ENCODE measurements at places on chromosomes 16 and 17.

DNA sequence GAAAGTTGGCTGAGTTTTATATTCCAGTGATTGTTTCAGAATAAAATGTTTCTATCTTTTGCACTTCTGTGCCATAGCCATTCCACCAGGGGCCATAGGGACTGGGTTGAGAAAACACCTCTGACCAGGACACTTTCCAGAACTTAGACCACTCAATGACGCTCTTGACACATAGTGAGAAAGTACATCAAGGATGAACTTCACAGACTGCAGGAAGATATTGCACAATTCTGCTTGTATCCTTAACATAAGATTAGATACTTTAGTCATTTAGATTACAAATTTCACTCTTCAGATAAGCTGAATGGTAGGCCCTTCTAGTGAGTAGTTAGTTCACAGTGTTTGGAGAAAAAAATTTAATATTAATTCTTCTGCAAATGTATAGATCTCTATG is 13.0 kb upstream of the MPHOSPH6 start:
- no peak for DNase-seq

- DNase-seq = no peak
Observed at GRCh38 chr17:40480501-40481003, 20.9 kb downstream of the TNS4 start.

- no peak for DNase-seq
Observed at GRCh38 chr16:49542391-49542891, 168.8 kb downstream of the C16orf78 start.

DNA sequence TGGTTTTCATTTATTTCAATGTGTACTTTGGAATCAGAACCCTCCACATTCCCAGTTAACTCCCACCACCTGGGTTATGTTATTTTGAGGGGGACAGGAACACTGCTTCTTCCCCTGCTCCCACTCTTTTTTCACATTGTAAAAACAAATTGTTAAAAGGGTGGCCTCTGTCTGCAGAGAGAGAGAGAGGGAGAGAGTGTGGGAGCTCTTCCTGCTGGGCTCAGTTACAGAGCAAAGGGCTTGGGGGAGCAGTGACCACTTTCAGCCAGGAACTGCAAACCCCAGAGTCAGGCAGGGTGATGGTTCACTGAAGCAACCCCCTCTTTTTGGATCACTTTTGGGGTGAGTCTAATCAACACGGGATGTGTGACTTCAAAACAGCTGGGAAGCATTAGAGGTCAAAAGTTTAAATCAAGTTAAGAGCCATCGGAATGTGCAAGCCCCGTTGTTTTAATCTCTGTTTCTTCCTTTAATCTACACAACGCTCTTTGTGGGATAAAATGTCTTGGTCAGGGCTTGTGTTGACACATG is 577.0 kb upstream of the CDH11 start:
- DNase-seq = no peak

DNA sequence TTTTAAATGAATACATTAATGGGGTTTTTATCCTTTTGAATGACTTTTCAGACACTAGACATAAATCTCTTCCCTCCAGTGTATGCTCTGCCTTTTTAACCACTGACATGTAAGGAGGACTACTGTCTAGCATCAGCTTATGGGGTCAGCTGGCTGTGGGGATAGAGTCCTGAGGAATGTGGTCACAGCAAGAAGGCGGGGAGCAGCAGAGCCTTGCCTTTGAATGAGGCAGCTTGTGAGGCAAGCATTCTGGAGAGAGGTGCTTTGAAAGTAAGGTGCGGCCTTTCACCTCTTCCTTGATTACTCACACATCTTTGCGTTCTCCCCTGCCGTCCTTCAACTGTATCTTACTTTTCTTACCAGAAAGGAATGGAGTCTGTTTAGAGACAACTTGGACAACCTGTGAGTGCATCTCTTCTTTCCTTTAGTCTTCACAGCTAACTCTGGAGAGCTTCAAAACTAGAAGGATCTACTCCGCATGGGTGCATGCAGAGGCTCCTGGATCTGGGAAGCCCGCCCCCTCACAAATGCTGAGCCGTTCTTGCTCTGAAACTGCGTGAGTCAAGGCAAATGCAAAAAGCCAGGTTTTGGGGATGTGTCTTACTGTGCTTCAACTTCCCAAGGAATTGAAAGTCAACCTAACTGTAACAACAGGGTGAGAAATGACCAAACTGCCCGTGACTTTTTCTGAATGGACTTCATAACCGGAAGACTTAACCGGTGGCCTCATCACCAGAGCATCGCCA is 49.9 kb downstream of the ADCY7 start:
- no peak for DNase-seq

DNA sequence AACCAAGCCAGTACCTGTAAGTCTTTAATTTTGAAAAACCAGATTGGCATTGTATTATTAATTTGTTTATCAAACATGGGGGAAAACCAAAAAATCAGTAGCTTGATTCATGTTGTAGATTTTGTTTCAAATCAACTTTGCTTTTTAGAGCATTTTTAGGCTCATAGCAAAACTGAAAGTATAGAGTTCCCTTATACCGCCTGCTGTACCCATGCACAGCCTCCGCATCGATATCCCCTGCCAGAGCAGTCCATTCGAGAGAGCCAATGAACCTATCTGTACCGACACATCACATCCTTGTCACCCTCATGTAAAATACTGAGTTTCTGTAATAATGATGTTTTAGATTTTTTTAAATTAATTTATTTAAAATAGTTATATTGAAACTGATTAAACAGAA is 16.2 kb upstream of the MRC2 start:
- DNase-seq = no peak

DNA sequence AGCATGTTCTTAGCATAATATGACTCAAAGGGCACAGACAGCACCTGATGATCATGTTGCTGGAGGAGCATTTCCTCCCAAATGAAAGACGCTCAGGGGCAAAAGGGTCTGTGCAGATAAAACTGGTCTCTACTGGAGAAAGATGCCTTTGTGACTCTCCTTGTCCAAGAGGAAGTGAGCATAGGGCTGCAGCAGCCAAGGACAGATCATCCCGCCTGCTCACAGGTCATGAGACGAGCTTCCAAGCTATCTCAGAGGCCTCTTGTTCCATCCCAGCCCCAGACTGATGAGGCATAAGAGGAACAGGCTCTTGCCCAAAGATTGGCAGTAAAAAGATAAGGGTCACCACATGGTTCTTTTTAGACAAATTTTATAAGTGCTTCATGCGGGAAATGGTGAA is 141.8 kb downstream of the KATNIP start:
- no peak for DNase-seq

- no peak for DNase-seq
Observed at GRCh38 chr17:45226576-45226975, 4.9 kb downstream of the FMNL1 start.

DNA sequence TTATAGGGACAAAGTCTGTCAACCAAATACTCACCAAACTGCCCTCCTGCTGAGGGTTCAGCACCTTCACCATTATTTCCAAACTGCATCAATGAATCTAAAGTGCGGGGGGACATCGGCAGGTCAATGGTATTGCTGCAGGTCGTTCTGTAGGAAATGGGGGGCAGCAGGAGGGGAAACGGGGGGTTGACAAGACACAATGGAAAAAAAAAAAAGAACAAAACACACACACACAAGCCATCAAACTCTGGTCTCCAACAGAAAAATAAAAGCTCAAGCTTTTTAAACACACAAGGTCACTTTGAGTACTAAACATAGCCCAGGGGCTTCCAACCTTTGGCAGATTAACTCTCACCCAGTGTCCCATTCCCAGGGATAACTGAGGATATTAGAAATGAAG is 28.5 kb downstream of the STAT5A start:
- DNase-seq = no peak

- no peak for DNase-seq
Observed at GRCh38 chr17:71500761-71501555, 619.9 kb upstream of the SOX9 start.

DNA sequence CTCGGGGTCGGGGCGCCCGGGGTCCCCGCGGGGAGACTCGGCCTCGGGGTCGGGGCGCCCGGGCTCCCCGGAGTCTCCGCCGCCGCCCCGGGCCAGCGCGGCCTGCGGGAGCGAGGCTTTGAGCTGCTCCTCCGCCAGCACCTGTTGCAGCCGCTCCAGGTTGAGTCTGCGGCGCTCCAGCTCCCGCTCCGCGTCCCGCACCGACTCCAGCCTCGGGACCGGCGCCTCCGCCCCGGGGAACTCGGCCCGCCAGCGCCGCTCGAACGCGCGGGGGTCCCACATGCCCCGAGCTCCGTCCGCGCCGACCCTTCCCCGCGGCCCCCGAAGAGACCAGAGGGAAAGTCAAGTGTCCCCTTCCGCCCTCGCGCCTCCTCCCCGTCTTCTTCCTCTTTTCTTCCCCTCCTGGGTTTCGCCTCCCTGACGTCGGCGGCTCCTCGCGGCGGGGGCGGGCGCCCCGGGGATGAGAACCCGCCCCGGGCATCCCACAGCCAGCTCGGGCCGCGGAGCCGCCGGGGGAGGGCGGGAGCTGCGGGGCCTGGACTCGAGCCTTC is 40.8 kb upstream of the BHLHA9 start:
- no peak for DNase-seq

GRCh38 chr17:49122566-49122965 is 10.0 kb upstream of the B4GALNT2 start:
- DNase-seq = no peak

- DNase-seq = no peak
Observed at GRCh38 chr17:43946781-43947180, 4.5 kb upstream of the PPY start.

GRCh38 chr17:18039535-18040260 is 490 bp downstream of the GID4 start:
- no peak for DNase-seq

DNA sequence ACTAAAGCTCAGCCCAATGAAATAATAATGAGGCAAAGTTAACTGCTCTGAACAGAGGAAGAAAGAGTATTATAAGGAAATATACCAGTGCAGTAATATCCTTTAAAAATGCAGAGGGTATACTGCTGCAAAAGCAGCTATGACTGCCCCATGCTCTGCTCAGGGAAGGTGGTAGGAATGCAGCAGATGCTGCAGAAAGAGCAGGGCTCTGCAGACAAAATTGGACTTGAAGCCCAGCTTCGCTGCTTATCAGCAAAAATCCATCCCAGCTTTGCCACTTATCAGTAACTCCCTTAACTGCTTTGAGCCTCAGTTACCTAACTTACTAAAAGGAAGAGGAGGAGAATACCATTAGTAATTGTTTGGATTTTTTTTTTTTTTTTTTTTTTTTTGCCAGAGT is 533.8 kb upstream of the CDH5 start:
- DNase-seq = no peak

DNA sequence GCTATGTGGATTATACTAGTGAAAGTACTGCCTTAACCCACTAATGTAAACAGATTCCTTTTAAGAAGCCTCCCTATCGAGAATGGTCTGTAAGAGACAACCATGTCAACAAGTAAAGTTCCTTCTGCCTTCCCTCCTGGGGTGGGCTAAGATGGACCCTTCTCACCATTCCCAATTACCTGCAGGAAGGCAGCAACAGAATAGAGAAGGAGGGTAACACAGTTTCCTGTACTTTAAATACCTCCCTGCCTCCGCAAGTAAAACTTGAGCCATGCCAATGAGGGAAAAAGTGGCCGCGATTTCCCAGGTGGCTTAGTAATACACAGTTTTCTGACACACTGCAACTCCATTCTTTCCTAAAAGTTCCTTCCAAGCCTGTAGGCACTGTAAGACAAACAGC is 45.2 kb downstream of the TOX3 start:
- no peak for DNase-seq

GRCh38 chr17:38742411-38743308 is 5.5 kb downstream of the PCGF2 start:
- DNase-seq = peak; percentile 95

GRCh38 chr16:73033271-73033998 is 14.5 kb downstream of the ZFHX3 start:
- DNase-seq = no peak

DNA sequence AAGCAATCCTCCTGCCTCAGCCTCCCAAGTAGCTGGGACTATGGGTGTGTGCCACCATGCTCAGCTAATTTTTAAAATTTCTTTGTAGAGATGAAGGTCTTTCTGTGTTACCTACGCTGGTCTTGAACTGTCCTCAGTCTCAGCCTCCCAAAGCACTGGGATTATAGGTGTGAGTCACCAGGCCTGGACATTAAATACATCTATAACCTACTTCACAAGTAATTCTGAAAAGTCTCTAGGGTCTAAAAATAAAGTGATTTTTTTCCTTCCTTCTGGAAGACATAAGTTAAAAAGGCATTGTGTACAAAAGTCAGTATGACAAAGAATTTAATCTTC is 118.3 kb downstream of the PARN start:
- DNase-seq = no peak

DNA sequence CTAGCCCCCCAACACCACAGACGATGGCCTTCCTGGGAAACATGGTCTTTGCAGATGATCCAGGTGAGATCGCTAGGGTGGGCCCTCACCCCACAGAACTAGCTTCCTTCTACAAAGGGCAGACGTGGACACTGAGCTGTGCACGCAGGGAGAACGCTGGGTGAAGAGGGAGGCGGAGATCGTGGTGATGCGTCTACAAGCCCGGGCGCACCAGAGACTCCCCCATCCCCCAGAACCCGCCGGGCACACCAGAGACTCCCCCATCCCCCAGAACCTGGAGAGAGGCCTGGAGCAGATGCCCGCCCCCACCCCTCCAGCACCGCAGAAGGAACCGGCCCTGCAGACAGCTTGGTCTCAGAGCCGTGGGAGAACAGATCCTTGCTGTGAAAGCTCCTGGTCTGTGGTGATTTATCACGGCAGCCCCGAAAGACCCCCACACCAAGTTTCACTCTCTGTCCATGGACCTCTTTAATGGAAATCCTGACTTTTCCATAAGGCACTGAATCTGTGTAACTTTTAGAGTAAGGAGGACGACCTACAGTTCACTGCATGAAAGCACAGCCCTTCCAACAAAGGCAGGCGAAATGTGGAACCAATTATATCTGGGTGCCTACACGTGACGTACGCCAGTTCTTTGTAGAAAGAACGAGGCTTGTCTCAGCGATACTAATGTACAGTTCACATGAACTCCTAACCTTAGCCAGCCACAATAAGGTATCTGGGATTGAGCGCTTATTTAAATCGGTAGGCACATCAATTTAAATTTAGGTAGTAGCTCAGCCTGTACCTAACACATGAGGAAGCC is 88.5 kb downstream of the ANKRD11 start:
- DNase-seq = no peak

- DNase-seq = no peak
Observed at GRCh38 chr17:41625602-41626001, 1.2 kb upstream of the KRT17 start.

GRCh38 chr16:19338335-19338734 is 52.8 kb downstream of the CLEC19A start:
- DNase-seq = no peak

GRCh38 chr16:47463771-47464624 is 2.9 kb downstream of the PHKB start:
- no peak for DNase-seq

DNA sequence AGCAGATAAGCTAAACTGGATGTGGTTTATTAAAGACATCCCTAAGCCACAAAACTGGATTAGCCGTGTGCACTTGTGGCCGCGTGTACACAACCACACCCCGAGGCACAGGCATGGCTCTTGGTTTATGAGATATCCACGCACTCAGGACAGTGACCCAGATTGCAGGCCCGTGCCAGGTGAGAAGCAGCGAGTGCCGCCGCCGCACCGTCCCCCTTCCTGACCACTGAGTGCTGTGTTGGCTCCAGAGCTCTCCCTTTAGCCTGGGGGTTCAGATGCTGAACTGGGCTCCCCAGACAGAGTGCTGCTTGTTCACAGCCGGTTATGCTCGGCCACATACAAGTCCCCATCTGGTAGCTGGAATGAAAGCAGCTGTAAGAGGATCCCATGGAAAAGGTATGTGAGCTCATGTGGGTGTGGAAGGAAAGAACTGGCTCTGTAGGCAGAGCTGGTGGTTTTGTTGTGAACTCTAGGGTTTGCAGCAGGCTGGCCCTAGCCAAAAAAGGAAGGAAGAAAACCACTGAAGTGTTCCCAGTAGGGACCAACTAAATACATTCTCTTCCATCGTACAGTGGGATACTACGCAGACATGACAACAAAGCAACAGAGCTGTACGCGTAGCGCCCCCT is 29.5 kb downstream of the KNOP1 start:
- no peak for DNase-seq
